ENCODE measurements at places on chromosomes 5 and 9.

DNA sequence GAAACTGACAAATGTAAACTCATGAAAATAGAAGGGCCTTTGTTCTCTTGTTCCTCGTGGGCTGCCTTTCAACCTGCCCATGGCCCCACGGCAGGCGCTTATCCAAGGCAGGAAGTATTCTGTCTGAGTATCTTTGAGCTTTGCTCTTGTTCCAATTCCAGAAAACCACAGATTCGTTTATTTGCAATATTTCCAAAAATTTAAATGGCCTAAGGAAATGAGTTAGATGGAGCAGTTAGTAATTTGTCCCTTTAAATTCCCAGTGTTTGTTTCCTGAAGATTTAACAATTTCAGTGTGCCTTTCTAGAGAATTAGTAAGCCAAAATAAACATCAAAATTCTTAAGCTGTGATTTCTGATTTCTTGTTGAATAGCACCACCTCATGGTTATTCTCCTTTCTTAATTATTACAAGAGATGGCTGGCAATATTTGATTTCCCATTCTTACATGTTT lies 299.4 kb upstream of the RASA1 start:
- peak; percentile 21 for DNase-seq

DNA sequence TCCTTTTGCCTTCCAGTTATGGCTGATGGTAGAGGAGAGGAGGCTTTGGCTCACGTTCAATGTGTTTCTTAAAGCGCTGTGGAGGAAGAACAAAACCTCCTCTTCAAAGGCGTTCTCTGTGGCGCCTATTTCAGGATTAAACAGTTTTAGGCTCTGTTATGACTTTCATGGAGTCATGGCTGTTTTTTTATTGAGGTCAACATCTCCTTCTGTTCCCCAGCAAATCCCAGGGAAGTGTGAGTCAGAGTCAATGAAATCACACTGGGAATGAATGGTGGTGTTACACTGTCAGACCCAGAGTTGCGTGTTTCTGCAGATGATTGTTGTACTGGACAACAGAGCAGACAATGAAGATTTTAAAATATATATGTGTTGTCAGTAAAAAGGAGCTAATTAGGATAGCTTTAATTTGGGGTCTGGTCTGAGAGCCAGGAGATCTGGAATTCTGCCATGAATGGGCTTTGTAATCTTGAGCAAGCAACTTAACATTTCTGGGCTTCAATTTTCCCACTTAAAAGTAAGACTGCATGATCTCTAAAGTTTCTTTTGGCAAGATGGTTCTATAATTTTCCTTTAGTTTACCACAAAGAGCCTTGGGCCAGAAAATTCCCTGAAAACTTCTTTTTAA lies 240.7 kb downstream of the CSNK1G3 start:
- peak; percentile 63 for DNase-seq

DNA sequence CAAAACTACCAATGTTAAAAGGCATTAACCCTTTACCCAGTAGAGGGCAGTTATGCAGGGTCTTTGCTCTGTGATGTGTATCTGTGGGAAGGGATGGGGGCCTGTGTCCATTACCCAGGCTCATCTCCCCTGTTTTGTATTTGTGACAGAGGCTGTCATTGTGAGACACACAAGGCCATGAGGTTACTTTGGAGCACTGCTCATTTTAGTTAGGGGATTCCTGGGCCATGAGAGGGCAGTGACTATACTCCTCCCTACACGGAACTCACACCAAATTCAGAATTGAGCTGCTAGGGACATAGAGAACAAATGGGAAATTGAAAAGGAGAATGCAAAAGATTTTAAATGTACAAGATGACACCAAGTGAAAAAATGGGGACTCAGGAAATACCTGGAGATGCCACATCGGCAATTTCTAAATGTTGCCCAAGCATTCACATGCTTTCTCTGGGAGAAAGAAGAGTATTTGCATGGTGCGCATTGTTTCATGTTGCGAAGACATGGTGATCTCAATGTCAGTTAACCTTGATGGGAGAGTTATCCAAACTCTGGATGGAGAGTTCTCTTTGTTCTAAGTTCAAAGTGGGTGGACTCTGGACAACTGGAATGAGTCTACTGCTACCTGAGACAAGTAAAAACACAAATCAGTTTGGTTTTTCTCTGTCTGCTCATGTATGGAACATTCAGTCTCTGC lies 32.5 kb downstream of the C9orf152 start:
- DNase-seq, result no peak

DNA sequence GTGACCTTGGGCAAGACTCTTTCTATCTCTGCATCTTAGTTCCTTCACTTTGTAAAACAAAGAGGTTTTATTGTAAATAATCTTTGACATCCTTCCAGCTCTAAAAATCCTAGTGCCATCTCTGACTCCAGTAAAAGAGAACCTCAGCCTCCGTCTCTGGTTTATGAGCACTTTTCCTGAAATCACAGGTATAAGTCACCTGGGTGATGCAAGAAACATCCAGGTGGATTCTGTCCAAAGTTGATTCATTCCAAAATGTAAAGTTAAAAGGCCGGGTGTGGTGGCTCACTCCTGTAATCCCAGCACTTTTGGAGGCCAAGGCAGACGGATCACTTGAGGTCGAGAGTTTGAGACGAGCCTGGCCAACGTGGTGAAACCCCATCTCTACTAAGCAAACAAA lies 21.1 kb upstream of the UBAP2 start:
- no peak for DNase-seq
